Stimulated activated CD4-positive, alpha-beta T cell treated with anti-CD3 and anti-CD28 coated beads, Interleukin-1b, Interleukin-23, amount 100 ng/mL, for 1 hour (primary cell): ENCODE measurements at places on chromosomes 3 and 15.

DNA sequence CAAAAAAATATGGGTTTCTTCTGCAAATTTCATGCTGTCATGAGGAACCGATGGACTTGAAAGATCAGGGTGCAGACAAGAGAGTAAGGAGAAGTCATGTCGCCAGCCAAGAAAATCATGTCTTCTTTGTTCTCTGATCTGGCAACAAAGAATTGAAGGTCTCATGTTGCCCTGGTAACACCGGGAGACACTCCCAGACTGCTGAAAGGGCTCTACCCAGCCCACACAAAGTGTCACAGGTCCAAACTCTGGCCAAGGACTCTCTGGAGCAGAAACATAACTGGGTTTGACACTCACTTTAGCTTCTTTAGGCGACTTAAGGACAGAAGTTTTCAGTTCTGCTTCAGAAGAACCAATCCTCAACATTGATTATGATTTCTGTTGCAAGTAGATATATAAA lies 42.9 kb downstream of the SIDT1 start:
- DNase-seq, result no peak

DNA sequence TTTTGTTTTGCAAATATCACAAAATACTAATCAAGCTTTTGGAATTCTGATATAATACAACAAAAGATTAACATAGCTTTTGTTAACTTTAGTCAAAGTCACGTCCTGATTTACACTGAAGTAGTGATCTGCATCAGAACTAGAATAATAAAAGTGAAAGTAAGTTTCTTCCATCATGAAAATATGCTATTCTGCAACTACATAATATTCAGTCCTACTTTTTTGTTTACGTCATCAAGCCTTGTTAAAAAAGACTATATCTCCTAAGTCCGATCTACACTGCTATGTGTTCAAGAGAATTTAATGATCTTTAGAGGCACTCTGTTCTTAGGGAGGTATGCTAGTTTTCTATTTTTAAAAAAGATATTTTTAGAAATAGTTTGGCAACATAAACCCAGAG lies 330.1 kb downstream of the ARPP21 start:
- DNase-seq, result no peak

DNA sequence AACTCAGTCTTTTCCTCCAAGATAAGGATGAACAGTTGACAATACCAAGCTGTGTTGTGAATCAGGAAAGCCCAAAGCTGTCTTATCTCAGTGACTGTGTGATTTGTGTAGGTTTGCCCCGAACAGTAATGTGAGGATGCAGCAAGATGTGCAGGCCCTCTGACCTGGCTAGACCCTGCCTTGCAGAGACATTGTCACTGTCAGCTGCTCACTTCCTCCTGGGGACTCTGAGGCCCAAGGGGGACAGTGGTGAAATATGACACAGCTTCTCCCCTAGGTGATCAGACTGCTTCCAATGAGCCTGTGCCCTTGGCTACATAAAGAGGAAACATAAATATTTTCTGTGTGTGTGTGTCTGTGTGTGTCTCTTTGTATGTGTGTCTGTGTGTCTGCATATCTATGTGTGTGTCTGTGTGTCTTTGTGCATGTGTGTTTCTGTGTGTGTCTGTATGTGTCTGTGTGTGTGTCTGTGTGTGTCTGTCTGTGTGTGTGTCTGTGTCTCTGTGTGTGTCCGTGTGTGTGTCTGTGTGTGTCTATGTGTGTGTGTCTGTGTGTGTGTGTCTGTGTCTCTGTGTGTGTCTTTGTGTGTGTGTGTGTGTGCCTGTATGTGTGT lies 21.7 kb downstream of the LRRK1 start:
- no peak for DNase-seq

DNA sequence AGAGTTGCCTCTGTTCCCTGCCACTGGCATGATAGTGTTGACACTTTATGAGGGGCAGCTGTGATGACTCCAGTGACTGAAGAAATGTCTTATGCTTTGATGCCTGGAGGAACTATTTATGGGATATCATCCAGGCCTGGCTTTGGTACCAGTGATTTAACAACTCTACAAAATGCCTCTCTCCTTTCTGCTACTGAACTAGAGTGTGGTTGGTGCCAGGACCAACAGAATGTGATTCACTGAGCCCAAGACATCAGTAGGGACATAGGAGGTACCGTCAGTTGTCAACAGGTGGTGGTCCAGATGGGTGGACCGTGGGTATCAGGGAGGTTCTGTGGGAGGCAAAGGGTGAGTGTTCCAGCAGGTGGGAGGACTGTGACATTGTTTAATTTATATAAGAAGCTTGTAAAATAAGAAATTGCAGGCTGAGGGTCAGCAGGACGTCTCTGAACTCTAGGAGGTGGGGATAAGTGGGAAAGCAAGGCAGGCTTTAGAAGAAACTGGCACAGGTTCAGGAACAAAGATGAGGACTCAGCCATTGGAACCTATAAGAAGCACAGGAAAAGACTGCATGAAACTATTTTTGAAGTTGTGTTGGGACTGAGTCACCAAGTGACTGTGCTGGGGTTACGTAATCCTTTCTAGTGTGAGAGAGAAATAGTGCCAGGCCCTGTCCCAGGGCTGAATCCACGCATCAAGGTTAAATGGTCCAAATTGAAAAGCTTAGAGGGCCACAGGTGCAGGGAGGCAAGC lies 28.5 kb upstream of the SLC7A14 start:
- DNase-seq, result no peak

GRCh38 chr3:128874481-128875180 lies 4.8 kb upstream of the ACAD9 start:
- no peak for DNase-seq

DNA sequence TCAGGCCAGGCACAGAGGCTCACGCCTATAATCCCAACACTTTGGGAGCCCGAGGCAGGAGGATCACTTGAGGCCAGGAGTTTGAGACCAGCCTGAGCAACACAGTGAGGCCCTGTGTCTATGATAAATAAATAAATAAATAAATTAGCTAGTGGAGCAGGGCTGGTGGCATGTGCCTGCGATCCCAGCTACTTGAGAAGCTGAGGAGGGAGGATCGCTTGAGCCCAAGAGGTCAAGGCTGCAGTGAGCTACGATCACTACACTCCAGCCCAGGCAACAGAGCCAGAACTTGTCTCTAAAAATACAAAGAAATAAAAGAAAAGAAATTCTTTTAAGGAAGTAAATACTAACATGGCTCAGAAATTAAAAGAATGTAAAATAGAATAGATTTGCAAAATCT lies 91.8 kb downstream of the LIPC start:
- DNase-seq, result no peak

DNA sequence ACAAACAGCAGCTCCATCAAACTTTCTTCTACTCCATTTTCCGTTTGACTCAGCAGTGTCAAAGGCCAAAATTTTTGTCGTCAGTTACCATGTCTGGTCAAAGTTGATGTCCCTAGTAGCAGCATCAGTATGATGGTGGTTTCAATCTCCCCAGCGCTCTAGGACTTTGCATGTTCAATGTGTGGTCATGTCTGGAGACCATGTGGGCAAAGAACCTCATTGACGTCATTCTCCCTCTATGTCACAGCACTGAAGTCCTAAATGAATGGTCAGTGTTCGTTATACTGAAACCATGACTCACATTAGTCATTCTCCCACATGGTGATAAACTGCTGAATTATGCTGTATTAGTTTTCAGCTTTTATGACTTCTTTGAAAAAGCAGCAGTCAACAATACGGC lies 23.2 kb downstream of the SHC4 start:
- DNase-seq, result no peak

- no peak for DNase-seq
Measured at GRCh38 chr3:183613366-183614285, 21.8 kb upstream of the KLHL24 start.

DNA sequence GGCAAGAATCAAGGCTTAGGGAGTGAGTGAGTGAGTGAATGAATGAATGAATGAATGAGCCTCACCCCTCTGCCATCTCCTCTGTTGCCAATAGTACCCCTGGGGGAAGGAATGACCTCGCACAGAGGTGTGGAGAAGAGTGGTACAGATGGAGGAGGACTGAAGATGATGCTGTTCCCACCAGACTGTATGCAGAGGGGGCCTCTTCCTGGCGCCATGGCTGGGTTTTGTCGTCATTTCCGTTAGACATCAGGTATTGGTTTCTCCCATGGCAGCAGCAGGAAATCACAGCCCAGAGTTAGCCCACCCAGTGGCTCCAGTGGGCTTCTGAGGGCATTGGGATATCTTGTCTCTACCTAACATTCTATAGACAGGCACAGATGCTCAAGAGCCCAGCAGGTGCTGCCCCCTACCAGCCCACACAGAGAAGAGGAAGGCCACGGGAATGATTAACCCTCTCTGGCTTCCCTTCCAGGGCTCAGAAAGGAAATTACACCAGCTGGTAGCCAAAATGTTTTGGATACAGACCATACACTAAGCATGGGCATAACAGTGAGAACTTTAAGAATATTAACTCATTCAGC lies 109.8 kb upstream of the SLC6A11 start:
- no peak for DNase-seq

DNA sequence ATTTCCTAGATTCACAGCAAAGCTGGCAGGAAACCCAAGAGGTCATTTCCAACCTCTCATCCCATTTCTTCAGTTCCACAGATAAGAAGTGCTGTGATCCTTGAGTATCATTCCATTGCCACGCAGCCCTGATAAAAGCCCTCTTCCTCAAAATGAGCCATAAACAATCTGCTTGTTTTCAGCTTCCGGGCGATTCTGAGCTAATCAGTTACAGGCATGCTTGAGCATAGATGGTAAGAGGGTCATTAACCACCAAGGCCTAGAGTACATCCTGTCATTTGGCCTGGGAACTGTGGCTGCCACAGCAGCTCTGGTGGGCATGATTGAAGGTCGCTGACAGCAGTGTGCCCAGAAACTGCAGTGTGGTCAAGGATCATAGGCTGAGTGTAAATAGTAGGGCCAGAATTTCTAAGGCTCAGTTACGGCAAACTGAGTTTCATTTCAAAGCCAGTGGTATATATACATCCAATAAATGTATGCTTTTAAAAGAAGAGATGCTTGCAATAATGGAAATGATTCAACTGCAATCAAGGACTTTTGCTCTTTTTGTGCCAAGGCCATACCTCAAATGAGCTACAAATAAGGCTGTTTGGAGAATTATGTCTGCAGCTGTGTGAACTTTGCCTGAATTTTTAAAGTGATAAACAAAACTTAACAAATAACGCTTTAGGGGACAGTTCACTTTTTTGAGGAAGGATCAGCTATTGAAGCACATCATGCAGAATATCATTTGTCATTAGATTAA lies 47.3 kb downstream of the P3H2 start:
- no peak for DNase-seq

- no peak for DNase-seq
Measured at GRCh38 chr15:64107337-64107736, 11.6 kb downstream of the SNX1 start.

GRCh38 chr3:12462159-12462947 lies 21.9 kb upstream of the TSEN2 start:
- DNase-seq, result no peak

DNA sequence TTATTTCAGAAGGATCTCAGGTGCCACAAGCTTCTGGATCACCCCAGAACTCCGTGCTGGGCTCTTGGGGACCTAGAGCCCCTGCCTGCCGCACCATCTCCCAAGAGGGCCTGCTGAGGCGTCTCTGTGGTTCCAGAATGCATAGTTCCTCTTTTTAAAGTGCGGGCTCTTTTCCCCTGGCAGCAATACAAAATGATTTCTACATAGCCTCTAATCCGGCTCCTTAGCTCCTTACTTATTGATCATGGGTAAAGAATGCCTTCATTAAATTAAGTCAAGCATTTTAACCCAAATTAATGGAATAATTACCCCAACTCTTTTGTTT lies 121.9 kb downstream of the ATP10A start:
- DNase-seq, result no peak
